ENCODE measurements at places on chromosomes 6 and 20. TPM values are rescaled to one million over a fixed set of nuclear protein-coding genes. Genes with fewer than 3 reads are reported as not detected.
A peak's percentile ranks its signal among the peaks of the same experiment; 100 is the strongest.

EEF1E1 gene
- 101 TPM for total RNA-seq

DNA sequence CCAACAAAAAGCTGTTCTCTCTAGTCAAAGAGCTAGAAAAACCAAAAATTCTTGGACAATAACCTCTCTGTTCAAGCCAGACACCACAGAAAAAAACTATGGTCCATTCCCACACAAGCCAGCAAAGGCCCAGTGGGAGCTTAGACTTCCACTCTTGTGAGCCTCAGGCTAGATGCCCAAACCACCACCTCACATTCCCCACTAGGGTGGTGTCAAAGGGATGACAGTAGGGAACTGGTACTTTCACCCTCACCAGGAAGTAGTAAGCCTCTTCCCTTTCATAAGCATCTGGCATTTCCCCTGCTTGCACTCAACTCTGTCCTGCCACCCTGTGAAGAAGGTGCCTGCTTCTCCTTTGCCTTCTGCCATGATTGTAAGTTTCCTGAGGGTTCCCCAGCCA, 58.4 kb upstream of the RNF217 start:
- DNase-seq = no peak

E2F1 gene
- 20.7 TPM for total RNA-seq

GRCh38 chr6:41716516-41717391, 18.7 kb downstream of the TFEB start:
- no peak for DNase-seq

GRCh38 chr20:50215101-50215690, 24.6 kb downstream of the CEBPB start:
- peak; percentile 35 for DNase-seq

DNA sequence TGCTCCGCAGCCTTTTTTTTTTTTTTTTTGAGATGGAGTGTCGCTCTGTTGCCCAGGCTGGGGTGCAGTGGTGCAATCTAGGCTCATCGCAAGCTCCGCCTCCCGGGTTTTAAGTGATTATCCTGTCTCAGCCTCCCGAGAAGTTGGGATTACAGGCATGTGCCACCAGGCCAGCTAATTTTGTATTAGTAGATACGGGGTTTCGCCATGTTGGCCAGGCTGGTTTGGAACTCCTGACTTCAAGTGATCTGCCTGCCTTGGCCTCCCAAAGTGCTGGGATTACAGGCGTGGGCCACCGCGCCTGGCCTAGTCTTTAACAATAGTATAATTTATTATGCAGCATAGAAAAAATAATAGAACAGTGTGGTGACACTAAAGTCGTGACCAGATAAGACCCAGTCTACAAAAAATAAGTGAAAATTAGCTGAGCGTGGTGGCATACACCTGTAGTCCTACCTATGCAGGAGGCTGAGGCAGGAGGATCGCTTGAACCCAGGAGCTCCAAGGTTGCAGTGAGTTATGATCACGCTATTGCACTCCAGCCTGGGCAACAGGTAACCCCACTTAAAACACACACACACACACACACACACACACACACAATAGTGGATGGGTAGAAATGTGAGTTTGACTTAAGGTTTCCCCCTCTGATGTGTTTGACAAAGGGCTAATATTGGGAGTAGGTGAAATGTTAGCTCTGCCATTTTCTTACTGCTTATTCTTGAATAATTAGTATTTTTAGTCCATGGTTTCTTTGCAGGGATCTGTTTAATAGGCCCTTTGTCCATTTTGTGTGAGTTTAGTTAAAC, 6.5 kb downstream of the PIM1 start:
- no peak for DNase-seq

NEDD9 gene
- total RNA-seq = 21.8 TPM

DNA sequence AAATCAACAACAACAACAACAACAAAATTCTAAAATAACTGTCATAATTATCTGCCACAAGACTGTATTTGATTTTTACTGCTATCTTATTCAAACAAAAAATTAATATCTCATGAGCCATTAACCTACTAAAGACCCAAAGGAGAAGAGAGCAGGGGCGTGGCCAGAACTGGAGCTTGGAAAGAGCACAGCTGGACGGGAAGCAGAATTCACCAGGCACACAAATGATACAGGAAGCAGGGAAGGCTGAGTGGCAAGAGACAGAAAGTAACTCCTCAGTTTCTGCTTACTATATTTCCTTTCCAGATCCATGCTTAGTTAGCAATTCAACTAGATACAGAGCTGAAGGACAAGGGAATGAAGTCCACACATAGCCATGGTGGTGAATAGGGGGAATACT, 54.4 kb downstream of the FKBP5 start:
- no peak for DNase-seq

- no peak for DNase-seq
These were observed 95.4 kb upstream of the DEFB112 start for GRCh38 chr6:50145125-50145524.

TREML1 gene
- total RNA-seq = not detected

DNA sequence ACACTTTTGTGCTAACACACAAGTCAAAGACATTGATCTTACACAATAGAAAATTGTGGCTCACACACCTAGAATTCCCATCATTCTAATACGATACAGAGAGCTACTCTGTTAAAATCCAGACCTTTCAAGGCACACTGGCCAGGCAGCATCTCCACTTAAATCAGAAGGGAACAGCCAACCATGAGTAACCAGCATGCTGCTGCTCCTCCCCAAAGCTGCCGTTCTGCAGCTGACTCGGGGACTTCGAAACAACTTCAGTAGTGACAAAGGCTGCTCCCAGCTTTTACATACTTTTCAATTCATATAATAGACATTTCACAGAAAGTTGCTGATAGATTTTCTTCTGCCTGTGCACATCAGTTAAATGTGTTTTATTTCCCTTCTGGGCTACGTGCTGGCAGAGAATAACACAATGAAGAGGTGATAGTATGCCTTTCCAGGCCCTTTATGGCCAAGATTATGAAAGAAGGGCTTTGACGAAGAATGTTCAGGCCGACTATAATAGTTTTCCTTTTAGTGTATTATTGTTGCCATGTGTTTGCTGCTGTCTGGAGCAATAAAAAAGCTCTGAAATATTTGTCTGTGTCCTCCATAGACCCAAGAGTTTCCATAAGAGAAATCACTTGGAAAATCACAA, 159.0 kb downstream of the GMDS start:
- no peak for DNase-seq

TFAP2D gene
- total RNA-seq = not detected

NKAPL gene
- not detected for total RNA-seq

- no peak for DNase-seq
These were observed 54.0 kb upstream of the FAM184A start for GRCh38 chr6:119132261-119132981.

FUT9 gene
- 0.03 TPM for total RNA-seq

RAB32 gene
- 143 TPM for total RNA-seq

DNA sequence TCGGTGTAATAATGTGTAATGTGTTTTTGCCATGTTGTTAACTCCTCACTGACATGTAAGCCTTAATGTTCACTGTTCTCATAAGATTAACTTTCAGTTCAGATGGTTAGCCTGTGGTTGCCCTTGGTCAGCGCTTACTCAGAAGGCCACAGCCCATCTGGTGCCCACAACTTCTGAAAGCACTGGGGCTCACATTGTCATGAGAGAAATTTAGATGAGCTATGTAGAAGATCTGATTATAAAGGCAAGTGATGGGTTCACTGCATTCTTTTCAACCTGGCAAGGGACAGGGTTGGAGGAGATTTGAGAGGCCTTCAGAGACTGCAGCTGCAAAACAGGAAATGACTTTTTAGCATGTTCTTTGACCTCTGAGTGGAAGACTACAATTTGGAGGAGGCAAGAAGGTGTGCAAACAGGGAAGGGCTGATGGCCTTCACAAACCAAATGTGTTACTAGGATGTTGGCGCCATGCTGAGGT, 242.3 kb upstream of the SUPT3H start:
- DNase-seq = peak; percentile 70

Measured in Daoy (cell line).